CD4-positive, alpha-beta T cell treated with Interleukin-17A for 1 hour (primary cell): ENCODE measurements at places on chromosomes 3 and 15.

GRCh38 chr15:66132251-66132816, 121.2 kb downstream of the MEGF11 start:
- DNase-seq = no peak

GRCh38 chr15:66775127-66776105, 73.4 kb downstream of the SMAD6 start:
- DNase-seq = no peak

GRCh38 chr15:69074001-69074842, 59.7 kb downstream of the NOX5 start:
- DNase-seq = no peak

DNA sequence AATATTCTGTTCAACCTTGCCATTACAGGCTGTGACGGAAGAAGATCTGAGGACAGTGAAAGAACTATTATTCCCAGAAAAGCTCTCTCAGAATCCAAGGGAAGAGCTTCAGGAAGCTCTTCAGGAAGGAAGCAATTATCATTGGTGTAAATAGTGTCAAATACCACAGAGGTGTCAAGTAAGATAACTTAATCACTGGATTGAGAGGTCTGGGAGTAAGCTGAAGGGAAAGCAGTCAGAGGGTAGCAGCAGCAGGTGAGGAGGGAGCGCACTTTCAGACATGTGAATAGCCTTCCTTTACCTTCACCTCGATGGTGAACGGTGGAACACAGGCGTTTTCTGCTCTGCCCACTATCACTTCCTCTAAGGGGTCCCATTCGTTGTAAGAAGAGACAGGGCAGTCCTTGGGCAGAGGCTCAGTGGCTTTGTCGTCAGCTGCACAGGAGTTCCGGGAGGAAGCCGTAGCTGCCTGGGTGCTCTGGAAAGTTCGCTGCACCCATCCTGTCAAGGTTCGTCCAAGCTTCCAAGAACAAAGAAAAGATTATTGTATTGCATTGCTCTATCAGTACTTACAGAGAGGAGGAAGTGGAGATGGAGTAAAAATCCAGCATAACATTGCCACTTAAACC, 1.9 kb downstream of the GATM start:
- DNase-seq = no peak

- DNase-seq = no peak
These were observed 45.7 kb downstream of the MORC1 start for GRCh38 chr3:109072194-109072593.

GRCh38 chr15:31503758-31504461, 177.3 kb downstream of the KLF13 start:
- no peak for DNase-seq

GRCh38 chr15:71273731-71274447, 158.6 kb downstream of the THSD4 start:
- DNase-seq = no peak

DNA sequence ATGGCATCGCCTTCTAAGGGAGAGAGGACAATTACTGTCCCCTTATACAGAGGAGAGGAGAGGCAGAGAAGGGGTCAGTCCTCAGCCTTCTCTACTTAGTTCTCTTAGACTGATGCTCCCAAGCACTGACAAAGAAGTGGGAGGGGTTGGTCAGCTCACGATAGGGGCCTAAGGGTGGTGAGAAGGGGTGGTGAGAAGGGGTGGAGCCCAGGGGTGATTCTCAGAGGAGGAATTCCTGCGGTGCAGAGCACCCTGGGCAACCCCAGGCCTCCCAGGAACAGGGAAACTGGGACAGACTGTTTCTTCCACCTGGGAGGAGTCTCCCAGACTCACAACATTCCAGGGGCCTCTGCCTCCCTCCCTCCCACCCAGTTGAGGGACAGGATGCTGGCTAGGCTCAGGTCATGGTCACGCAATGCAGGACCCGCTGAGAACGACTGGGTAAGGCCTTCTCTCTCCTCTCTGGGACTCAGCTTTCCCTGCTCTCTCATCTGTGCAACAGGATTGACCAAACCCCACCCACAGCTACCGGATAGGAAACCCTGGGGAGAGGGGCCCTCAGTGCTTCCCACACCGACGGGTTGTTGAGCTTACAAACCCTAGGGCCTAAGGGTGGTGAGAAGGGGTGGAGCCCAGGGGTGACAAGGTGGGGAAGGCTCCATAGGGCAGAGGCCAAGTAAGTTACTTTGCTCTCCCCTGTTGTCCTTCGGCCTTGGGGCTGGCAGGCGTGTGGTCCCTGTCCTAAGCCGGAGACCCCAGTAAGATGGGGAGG, 1.5 kb downstream of the TPRA1 start:
- DNase-seq = no peak

GRCh38 chr15:81959196-81959595, 86.6 kb downstream of the MEX3B start:
- no peak for DNase-seq

GRCh38 chr3:16529264-16529663, 15.8 kb upstream of the RFTN1 start:
- DNase-seq = peak; percentile 38

- DNase-seq = no peak
These were observed 34.6 kb upstream of the TMEM45A start for GRCh38 chr3:100457811-100458210.
